GM20000 (cell line): ENCODE measurements at places on chromosomes 4 and X.

GRCh38 chrX:86295293-86295692 lies 147.0 kb downstream of the DACH2 start:
- no peak for DNase-seq

GRCh38 chrX:132967049-132967448 lies 8.6 kb upstream of the HS6ST2 start:
- DNase-seq = no peak

GRCh38 chrX:41026702-41027078 lies 58.6 kb upstream of the USP9X start:
- DNase-seq = no peak

DNA sequence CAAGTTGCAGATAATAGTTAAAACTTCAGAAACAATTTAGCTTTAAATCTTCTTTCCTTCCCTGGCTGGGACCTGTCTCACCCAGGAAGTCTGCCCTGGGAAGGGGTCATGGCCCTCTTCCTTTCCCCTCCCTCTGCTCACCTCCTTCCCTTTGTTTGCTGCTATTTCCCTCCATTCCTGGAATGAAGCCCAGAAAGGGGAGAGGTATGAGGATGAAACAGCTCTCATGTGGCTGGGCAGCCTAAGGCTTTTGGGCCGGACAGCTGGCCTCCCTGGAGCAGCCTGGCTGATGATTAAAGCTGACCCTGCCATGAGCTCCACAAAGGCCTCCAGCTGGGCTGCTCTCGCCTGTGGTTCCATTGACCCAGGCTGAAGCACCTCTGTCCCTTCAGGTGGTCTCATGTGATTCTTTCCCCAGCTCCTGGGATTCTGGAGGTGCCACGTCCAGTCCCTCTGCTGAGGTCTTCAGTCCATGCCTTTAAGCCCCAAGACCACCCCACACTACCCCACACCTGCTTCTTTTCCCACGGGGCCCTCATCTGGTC lies 202.1 kb downstream of the PTTG2 start:
- no peak for DNase-seq

DNA sequence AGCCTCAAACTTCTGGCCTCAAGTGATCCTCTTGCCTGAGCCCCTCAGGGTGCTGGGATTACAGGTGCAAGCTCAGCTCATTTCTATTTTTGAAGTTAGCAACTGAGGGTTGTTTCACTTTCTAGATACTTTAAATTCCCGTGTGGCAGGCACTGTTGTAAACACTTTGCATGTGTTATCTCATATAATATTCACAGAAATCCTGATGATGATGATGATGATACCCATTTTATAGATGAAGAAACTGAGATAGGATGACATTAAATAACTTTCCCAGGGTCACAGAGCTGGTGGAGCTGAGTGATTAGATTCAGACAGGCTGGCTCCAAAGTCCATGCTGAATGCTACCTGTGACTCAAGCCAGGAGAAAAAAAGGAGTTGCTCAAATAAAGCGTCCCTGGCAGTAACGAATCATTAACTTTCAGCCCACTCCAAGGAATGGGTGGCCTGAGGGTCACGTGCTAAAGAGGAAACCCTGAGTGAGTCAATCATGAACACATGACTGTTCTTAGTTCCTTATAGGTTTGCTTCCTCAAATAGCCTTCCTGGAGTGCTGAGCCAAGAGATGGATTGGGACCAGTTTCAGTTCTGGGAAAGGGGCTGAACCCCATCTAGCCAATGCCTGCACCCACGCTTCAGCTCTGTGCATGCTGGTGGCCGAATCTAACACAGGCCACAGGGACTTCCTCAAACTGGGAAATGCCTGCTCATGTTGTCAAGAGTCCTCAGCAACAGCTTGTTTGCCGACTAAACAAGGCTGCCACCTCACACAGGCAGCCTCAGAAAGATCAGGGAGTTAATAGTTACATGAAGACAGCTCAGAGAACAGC lies 52.8 kb downstream of the RBM47 start:
- peak; percentile 59 for DNase-seq

GRCh38 chr4:170162416-170162815 lies 72.7 kb upstream of the AADAT start:
- no peak for DNase-seq

DNA sequence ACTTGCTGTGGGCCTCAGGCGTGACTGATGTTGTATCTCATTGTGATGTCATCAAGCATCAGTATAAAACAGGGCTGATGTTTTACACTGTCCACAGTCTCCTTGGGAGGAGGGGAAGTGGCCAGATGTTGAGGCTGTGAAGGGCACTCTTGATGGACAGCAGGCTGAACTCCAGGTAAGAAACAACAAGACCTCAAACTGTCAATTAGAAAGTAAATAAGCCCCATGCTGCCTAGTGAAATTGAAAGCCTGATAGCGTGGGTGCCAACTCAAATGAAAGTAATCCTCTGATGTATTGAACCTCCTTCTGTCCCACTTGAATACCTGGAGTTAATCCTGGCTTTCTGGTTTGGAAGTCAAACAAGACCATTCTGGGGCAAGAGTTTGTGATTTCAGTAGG lies 19.7 kb downstream of the VSIG1 start:
- no peak for DNase-seq

- DNase-seq = no peak
Measured at GRCh38 chr4:184446132-184446658, 28.2 kb downstream of the IRF2 start.

DNA sequence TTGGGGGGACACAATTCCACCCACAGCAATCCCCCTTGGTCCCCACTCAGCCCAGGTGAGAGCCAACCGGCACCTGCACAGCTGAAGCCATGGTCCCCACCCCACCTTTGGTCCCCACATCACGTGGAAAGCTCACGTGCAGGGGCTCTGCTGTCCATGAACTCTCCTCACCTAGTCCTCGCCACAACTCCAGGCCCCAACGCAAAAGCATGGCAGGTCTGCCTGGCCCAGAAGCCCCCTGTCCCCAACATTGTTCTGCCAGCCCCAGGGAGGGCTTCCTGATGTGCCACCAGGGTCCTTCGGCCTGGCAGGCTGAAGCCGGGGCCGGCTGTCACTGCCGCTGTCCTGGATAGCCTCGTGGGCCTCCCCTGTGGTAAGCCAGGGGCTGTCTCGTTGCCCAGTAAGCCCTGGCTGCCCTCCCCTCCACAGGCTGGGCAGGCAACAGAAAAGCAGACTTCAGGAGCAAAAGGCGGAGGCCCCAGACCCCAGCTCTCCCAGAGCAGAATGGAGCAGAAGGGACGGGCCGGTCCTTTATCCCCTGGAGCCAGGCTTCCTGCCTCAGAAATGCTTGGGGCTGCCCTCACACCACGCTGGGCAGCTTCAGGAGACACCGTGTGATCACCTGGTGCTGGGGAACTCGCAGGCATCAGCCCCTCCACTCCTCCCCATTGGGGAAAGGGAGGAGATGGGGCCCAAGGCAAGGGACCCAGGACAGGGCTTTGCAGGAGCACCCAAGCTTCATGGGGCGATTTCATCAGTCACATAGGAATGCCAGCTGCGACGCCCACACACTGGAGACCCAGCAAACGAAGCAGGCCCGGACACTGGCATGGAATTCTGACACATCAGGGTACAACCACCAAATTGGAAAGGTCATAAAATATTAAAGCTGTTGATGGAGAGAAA lies 103.7 kb downstream of the ADRA2C start:
- DNase-seq = no peak

DNA sequence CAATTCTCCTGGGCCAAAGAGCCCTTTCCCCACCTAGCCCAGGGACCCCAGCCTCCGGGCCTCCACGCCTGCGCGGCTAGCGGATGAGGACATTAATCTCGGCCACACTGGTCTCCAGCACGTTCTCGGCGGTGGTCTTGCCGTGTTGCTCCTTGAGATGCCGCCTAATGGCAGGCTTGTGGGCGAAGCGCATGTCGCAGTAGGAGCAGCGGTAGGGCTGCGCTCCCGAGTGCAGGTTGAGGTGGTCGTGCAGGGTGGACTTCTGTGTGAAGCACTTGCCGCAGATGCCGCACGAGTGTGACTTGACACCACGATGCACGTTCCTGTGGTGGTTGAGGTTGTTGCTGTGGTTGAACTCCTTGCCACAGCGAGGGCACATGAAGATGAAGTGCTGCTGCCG lies 72.1 kb downstream of the UBE2K start:
- DNase-seq = no peak

DNA sequence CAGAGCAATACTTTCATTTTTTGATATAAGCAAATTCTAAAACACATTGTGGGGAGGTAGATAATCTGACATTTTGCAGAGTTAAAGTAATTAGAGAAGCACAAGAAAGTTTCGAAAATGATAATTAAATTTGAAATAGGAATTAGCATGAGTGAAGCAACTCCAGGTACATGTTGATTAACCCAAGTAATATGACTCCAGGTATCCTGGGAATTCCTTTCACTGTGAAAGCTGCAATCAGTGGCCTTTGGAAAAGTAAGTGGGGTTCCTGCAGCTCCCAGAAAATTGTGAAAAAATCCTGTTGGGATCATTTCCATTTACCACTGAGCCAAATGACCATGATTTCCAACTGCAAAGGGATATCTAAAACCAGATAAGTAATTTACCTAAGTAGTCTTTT lies 26.0 kb upstream of the CXCL2 start:
- DNase-seq = no peak

- DNase-seq = no peak
Measured at GRCh38 chr4:38570647-38571276, 93.2 kb upstream of the KLF3 start.

- no peak for DNase-seq
Measured at GRCh38 chrX:130125091-130125874, 15.0 kb upstream of the ELF4 start.

DNA sequence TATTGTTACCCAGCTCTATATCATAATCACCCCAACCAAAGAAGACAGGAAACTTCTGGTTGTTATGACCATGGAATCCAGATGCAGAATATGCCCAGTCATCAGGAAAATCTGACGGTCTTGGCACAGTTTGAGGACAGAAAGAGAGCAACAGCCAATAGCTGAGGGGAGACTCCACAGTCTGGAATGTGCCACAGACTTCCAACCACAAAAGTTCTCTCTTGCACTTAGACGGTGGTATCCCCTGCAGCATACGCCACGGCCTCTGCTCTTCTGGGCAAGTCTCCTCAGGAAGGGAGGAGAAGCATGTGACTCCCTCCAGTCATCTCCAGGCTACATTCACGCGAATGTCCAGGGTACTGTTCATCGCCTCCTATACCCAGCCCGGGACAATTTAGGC lies 18.4 kb downstream of the ZNF827 start:
- no peak for DNase-seq

DNA sequence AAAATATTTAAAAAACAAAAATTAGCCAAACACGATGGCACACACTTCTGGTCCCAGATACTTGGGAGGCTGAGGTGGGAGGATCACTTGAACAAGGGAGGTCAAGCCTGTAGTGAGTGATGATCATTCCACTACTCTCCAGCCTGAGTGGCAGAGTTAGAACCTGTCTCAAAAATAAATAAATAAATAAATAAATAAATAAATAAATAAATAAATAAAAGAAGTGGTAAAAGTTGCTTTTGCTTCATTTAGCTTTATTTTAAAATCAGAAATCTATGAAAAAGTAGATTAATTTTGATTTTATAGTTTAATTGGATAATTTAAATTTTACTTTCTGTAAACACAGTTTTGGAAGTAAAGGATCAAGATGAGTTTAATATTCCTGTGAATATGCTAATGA lies 552.9 kb upstream of the PCDH10 start:
- DNase-seq = no peak

DNA sequence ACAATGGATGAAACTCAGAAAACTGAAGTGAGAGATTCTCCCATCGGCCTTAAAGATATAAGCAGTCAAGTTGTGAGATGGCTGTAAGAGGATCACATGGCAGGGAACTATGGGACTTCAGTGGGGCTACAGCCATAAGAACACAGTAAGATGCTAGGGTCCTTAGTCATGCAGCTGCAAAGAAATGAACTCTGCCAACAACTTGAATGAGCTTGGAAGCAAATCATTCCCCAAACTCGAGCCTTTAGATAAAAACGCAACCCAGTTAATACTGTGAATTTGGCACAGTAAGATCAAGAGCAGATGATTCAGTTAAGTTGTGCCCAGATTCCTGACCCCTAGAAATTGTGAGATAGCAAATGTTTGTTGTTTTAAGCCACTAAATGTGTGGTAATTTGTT lies 117.3 kb downstream of the FAM13A start:
- no peak for DNase-seq

DNA sequence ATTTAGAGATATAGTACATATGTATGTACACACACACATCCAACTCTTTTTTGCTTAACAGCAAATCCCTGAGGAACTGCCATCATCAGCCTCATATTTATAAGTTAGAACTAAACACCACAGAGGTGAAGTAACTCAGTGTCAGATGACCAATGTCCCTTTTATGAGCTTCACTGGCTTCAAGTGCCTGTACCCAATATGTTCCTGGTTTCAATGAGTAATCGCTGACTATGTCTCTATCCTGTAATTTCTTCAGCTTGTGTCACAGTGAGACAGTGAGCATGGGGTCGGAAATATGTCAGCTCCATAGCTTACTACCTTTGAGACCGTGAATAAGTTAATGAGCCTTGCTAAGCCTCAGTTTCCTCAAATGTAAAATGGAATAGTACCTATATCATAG lies 136.2 kb upstream of the RASGEF1B start:
- no peak for DNase-seq

DNA sequence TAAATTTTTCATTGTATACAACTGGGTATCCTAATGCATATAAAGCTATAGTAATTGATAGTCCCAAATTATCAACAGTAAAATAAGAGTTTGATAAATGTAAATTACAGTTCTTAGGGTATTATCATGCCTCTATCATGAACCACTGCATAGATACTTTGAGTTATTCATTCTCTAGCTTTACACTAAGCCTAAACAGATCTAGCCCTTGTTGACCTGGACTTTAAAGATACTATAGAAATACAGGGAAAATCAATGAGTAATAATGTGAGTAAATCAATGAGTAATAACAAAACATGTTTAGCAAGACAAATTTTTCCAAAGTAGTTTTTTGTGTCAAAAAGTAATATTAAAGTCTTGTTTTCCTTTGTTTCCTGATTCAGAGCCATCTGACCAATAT lies 228.4 kb downstream of the SCFD2 start:
- DNase-seq = no peak

DNA sequence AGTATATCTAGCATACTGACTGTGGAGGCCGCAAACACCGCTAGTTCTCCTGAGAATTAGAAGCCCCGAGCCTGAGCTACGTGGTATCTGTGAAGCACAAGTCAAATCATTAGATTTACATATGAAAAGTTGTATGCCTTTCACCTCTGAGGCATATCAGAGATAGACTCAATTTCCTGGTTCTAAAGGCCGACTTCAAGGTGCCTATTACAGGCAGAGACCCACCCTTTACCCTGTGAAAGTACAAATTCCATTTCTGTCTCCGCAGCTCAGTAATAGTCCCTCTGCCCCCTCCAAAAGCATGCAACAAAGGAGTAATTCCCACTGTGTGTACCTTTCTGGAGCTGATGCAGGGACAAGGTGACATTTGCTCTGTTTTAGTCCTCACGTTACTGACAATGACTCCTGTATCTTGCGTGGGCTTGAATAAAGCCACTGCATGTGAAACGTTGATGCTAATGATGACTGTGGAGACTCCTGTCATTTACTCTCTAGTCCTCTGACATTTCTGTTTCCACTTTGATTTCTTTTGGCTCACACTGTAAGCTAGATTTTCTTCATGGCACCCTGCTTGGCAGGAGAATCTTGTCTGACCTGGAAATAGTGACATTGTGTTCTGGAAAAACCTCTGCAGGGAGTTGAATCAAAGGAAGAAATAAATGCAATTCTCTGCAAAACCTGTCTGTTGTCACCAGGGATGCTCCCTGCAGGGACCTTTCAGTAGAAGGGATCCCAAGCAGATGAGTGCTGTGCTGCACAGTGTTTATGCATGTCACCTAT lies 273.2 kb upstream of the EMCN start:
- no peak for DNase-seq
